ENCODE measurements at places on chromosomes 1 and 21.

GRCh38 chr1:164602480-164603093 is 43.6 kb downstream of the PBX1 start:
- no peak for DNase-seq

- no peak for DNase-seq
These were observed 56.0 kb downstream of the PRDM15 start for GRCh38 chr21:41823166-41823565.

GRCh38 chr1:61368876-61369275 is 286.5 kb downstream of the NFIA start:
- no peak for DNase-seq

GRCh38 chr1:152539901-152540300 is 25.6 kb downstream of the CRCT1 start:
- DNase-seq = no peak

- DNase-seq = no peak
These were observed 11.2 kb upstream of the TTLL7 start for GRCh38 chr1:84010136-84010535.

DNA sequence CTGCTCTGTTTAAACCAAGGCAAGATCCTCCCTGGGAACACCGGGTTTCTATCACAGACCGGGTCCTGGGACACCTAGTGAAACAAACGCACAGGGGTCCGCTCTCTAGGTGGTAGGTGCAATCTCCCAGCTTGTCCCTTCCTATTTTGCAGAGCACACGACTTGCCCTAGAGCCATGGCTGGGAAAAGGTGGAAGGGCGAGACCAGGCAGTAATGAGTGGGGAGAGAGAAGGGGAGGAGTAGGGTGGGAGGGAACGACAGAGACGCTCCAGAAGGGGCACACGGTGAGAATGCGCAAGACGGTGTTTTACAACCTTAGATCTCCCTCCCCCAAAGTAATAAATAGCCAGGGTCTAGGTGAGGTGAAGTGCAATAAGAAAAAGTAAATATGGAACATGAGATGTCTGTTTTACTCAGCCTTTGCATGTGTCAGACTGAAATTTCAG is 9.3 kb upstream of the ARHGAP29 start:
- no peak for DNase-seq

GRCh38 chr1:153261281-153262069 is 2.0 kb downstream of the LORICRIN start:
- no peak for DNase-seq

DNA sequence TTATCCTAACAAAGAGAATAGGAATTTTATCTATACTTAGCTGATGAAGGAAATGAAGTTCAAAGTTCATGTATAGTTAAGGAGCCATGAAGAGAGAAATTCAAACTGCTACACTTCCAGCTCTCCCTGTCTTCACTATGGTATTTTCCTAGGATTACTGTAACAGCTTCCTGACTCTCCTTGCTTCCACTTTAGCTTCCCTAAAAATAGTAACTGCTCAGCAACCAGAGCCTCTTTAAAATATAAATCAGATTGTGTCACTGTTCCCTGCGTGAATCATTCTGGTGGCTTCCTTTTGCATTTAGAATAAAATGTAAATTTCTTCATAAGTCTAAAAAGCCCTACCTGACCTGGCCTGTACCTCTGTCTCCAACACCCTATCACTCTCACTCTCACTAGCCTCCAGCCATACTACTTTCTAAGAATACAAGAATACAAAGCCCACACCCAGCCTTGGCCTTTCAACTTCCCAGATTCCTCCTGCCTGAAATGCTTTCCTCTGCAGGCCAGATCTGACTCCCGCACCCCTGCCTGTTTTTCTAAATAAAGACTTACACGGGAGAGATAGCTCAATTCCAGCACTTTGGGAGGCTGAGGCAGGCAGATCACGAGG is 30.5 kb downstream of the OR10J1 start:
- DNase-seq = no peak
